Right cardiac atrium (tissue), 5 donors: ENCODE measurements at places on chromosomes 1 and 21. TPM values are rescaled to one million over a fixed set of nuclear protein-coding genes. Genes with fewer than 3 reads are reported as not detected.
A peak's percentile ranks its signal among the peaks of the same experiment; 100 is the strongest.

The EPHA2 gene
- 8.9 TPM for total RNA-seq

DNA sequence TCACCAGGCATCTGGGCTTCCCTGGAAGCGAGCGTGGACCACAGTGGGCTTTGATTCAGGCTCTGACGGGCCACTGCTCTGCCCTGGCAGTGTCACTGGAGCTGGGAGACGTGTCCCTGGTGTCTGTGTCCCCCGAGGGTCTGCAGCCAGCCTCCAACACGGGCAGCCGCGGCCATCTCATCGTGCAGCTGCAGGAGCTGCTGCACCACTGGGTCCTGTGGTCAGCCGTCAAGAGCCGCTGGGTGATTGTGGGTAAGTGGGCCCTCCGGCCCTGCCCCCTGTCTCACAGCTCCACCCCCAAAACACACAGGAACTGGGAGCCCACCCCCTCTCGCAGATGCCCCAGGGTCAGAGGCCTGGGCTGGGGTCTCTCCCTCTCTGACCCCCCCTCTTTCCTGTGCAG, 40.7 kb downstream of the DISP3 start:
- no peak for DNase-seq

The CADM3 gene
- 10.6 TPM for total RNA-seq

DNA sequence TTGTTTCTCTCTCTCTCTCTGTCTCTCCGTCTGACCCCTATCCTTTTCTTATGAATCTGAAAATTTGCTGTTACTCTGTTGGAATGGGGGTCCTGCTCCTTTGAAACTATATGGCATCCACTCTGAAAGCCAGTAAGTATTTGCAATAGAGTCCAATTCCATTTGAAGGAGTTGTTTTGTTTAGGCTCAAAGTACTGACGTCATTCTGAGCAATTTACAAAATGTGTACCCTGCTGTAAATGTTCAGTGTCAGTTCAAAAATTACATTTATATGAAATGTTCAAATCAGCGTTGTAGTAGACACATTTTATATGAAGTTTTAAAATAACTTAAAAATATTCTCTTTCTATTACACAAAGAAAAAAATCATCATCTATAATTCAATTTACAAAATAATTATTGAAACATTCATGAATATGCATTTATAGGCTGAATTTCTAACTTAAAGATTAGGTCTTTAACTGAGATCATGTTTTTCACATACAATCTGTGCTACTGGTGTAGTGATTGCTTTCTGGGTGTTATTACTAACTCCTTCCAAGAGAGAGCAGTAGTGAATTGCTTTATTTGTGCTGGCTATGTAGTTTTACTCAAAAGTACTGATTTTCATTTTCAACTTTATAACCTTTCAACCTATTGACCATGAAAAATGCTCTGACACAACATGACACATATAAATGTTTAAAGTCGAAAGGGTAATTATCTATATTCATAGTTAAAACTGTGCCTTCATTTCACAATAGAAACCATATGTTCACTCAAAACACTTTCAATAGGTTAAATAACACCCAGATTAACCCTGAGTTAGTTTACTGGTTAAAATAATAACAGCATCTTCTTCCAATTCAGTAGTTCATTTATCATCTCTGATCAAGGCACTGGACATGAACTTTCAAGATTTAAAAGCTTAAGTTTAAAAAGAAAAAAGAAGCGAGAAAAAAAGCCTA, 253.1 kb upstream of the ADGRL4 start:
- no peak for DNase-seq

The ST6GALNAC5 gene
- 1.9 TPM for total RNA-seq

DNA sequence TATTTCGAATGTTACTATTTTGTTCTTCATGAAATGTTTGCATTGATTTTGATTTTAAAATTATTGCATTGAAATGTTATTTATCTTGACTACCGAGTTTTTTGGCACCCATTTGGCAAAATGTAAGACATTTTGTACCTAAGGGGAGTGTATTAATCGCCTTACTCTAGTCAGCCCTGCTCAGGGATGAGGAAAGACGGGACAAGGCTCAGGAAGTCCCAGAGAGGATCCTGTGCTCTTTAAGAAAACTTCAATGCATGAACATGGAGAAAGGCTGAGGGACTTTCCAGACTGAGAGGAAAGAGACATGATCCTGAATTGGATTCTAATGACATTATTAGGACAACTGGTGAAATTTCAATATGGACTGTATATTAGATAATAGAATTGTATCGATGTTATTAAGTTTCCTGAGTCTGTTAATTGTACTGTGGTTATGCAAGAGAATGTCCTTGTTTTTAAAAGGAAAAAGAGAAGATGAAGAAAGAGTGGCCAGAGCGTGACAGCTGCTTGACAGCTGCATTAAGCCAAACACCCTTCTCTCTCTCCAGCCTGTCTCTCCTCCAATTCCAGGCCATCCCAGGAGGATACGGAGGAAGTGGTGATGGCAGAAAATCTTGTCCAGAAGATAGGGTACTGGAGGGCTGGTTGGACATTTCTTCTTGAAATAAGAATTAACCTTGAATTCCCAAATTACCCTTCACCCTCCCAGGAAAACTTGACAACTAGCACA, 66.0 kb downstream of the PLEKHA6 start:
- DNase-seq: peak; percentile 75

DNA sequence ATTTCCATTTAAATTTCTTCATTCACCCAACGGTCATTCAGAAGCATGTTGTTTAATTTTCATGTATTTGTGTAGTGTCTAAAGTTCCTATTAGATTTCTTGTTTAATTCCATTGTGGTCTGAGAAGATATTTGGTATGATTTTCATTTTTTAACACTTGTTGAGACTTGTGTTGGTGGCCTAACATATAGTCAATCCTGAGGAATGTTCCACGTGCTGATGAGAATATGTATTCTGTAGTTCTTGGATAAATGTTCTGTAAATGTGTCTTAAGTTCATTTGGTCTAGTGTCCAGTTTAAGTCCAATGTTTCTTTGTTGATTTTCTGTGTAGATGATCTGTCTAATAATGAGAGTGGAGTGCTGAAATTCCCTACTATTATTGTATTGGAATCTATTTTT, 22.7 kb upstream of the LCE5A start:
- DNase-seq: no peak

DNA sequence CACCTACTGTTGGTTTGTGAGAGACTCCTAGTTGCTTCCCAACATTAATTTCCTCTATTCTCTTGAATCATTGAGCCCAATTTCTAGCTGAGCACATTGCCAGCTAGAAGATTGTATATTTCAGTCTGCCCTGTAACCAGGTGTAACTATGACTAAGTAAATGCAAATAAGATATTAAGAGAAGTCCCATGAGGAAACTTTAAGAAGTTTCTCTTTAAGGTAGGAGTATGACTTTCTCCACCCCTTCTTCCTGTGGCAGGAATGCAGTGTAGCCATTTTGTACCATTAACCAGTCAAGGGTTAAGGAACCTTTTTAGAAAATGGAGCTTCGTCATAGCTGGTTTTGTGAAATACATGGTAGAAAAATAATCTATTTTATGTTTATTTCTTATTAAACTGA, 534.2 kb upstream of the RGS18 start:
- no peak for DNase-seq

DNA sequence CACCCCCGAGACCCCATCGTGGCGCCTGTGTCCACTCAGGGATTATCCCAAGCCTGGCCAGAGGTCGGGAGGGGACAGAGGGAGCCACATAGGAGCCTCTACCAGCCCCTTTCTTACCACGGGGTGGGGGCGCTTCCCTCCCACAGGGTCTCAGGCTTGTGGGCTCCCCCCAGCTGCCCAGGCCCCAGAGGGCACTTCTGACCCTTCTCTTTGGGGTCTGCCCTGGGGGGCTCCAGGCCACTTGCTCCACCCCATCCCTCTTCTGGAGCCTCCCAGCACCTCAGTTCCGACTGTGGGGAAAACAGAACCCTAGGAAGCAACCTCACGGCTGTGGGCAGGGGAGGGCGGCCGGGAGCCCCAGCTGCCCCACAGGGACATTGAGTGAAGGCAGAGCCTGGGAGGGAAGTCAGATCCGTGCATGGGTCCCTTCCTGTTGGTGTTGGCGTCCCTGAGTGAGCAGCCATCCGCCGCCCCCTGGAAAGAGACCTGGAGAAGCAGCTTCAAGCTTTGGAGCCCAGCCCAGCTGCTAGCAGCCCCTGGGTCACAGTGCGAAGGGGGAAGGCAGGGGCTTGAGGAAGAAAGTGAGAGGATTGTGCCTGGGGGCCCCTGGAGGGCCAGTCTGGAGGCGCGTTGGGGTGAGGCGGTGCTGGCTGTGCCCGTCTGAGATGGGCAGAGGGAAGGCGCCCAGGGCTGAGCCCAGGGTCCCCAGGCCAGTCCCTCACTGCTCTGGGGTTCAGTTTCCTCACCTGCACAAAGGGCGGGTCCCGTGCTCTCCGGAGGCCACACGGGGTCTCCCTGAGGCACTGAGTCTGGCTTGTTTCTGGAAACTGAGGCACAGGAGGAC, 22.1 kb downstream of the RRP1 start:
- DNase-seq: no peak

- DNase-seq: no peak
These were observed 2.1 kb upstream of the SSX2IP start for GRCh38 chr1:84692391-84692790.

GRCh38 chr1:71351438-71351837, 270.6 kb upstream of the ZRANB2 start:
- no peak for DNase-seq

DNA sequence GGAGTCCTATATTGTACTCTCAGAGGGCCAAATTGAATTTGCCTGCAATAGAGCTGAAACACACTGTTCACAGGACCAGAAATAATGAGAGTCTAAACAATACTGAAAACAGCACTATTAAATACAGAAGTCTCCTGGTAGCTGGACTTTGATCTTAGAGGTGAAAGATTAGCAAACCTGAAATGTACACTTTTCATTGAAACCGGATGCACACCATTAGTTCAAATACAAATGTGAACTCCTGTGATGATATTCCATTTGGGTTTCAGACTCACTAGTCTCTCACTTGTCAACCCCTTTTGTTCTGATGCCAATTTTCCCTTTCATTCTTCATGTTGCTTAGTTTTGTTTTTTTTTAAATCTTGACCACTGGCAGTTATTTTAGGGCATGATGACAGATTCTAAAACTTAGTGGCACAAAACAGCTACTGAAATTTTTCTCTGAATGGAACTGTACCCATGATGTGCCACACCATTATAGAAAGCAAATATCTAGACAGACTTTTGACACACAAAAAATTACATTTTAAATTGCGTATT, 5.9 kb upstream of the TNFSF4 start:
- no peak for DNase-seq

DNA sequence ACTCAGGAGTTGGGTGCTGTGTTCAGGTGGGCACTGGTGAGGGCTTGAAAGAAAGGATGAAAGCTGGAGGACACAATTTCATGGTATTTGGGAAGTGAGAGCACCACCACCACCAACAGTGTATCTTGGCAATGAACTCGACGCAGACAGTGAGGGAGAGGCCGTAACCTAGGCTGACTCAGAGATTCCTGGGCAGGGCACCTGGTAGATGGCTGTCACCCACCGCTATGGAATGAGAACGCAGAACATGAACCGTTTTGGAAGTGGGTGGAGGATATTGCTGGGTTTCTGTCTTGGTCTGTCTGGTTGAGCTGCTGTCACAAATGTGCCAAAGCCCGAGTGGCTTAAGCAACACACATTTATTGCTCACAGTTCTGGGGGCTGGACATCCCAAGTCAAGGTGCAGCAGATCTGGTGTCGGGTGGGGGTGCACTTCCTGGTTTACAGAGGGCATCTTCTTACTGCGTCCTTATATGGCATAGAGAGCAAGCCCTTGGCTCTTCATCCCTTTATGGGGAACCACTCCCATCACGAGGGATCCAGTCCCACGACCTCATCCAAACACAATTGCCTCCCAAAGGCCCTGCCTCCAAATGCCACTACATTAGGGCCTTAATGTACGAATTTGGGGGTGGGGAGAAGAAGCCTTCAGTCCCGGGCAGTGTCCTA, 246.3 kb downstream of the SIPA1L2 start:
- no peak for DNase-seq

The C1orf115 gene
- 13.3 TPM for total RNA-seq

The KCNAB2 gene
- total RNA-seq: 15.4 TPM

- no peak for DNase-seq
These were observed 4.6 kb downstream of the ERG start for GRCh38 chr21:38493549-38494250.

DNA sequence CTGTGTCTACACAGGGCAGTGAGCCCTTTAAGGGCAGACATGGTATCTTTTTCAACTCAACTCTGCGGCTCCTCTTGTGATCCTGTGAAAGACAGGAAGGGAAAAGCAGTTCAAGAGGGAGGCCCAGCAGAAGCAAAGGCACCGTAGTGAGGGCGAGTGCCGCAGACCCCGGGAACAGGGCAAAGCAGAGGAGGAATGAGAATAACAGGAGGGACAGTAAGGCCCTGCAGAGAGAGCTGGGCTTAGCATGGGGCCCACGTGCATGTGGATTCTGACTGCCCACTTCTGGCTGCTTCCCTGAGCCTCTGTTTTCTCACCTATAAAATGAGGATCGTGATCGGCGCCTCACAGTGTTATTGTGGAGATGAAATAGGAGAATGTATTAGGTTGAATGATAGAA, 409.3 kb downstream of the PTPRU start:
- DNase-seq: no peak

GRCh38 chr1:205162301-205162700, 40.5 kb upstream of the RBBP5 start:
- DNase-seq: no peak
